Heart left ventricle (tissue), 16 donors: ENCODE measurements at places on chromosomes 6 and 20.

GRCh38 chr20:42441864-42442331, 747.8 kb downstream of the PTPRT start:
- DNase-seq: no peak

DNA sequence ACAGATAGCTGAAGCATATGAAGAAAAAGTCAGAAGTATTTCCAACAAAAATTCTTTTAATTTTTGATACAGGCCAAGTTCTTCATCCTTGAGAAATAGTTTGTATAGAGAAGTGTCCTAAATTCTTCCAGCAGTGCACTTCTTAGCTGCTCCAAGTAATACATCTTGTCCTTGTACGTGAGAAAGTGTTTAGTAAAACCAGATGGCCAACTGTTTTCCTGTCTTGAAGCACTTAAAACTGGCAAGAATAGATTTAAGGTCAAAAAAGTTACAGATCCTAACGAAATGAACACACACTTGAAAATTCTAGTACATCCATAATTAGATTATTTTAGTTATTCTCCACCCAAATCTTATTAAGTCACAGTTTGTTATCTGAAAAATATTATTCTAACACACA, 52.2 kb upstream of the HSF2 start:
- no peak for DNase-seq

GRCh38 chr6:113381232-113381631, 475.9 kb upstream of the MARCKS start:
- no peak for DNase-seq

- DNase-seq: no peak
These were observed 27.9 kb downstream of the GHRH start for GRCh38 chr20:37233548-37234253.

DNA sequence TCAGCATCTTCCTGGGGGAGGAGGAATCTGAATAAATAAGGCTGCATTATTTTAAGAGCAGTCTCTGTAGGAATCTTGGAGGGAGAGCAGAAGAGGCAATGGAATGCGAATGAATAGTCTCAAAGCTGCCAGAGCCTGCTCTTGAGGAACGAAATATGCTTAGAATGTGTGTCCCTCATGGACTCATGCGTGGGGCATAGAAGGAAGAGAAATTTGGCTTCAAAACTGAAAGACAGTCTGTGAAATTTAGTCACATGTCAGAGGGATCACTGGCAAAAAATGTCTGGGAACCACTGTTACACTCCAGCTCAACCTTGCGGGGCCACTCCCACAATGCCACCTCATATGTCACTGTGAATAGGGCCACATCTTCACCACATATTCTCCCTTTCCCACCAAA, 95.5 kb downstream of the GJA10 start:
- no peak for DNase-seq

GRCh38 chr20:13915284-13915683, 75.1 kb downstream of the SEL1L2 start:
- no peak for DNase-seq

DNA sequence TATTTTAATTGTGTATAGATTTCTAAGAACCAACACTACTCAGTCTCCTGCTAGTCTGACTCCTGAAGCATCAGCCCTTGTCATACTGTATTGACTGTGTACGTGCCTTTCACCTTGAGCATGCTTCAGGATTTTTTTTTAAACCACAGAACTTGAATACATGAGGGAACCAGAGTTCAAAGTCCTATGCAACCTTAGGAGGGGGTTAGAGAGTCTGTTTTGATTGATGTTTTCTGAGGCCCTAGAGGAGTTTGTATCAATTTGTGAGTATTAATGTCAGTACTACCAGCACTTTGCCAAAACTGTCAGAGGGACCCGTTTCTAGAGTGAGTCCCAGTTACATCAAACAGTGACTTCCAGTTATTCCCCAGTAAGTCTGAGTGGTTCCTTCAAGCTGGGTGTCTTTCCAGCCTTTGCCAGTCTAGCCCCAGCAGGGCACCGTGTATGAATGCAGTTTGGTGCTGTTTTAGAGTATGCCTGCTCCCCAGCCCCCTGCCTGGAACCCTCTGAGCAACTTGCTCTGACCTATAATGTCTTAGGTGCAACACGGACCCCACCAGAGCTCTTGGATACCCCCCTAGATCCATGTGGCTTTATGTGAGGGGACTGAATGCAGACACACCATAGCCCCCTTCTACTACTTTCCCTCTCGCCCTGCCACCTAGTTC, 8.5 kb downstream of the TP53INP2 start:
- no peak for DNase-seq

DNA sequence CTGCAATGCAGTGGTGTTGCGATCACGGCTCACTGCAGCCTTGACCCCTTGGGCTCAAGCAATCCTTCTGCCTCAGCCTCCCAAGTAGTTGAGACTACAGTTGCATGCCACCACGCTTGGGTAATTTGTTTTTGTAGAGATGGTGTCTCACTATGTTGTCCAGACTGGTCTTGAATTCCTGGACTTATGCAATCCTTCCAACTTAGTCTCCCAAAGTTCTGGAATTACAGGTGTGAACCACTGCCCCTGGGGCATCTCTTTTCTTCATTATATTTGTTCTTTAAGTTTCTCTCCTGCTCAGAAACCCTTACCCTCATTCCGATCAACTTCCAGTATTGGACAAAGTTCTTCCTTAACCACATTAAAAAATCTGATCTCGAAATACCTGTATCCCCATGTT, 44.7 kb upstream of the DEK start:
- DNase-seq: no peak

DNA sequence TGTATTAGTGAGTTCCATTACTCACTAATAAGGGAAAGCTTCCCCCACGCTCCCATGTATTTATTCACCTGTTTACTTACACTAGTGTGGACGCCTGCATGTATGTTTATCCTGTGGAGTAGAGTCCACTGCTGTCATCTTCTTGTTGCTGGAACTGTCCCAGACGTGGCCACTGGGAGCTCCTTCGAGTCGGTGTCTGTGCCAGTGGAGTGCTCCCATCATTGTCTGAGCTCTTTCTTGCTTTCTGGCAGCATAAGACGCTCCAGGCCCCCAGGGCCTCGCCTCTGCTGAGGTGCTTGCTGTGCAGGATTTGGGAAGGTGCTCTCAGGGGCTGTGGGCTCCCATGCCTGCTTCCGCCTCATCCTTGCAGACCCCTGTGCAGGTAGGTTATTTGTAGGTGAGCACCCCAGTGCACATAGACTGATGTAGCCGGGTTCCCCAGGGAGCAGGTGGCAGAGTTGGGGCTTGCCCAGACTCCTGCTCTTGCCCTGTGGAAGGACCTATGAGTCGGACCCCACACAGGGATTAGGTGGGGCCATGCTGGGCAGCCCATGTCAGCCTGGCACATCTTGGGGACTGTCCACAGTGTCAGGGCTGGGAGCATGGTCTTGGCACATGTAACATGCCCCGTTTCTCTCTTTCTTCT, 16.6 kb downstream of the PHACTR3 start:
- DNase-seq: no peak

GRCh38 chr6:18445228-18445627, 58.1 kb downstream of the RNF144B start:
- no peak for DNase-seq

GRCh38 chr6:4677011-4677750, 99.0 kb upstream of the CDYL start:
- DNase-seq: no peak

DNA sequence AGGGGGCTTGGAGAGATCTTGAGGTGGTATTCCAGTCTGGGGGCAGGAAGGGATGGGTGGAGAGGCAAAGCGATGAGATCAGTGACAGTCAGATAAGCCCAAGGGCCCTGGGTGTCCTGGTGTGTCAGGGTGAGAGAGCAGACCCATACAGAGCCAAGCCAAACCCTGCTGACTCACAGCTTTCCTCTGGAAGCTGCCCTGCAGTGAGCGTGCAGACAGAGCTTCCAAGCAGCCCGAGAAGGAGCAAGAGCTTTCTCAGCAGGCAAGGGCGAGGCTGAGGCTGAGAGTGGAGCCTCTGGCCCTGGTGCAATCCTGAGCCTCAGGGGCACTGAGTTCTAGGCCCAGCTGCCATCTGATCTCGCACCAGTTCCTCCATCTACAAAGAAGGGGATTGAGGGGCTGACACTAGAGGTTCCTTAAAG, 91.1 kb upstream of the HIVEP1 start:
- DNase-seq: peak; percentile 61

GRCh38 chr6:54107470-54108090, 3.7 kb upstream of the MLIP start:
- no peak for DNase-seq

GRCh38 chr6:134081506-134081905, 29.1 kb upstream of the SLC2A12 start:
- no peak for DNase-seq

GRCh38 chr6:155115893-155116570, 120.9 kb downstream of the TIAM2 start:
- DNase-seq: no peak

DNA sequence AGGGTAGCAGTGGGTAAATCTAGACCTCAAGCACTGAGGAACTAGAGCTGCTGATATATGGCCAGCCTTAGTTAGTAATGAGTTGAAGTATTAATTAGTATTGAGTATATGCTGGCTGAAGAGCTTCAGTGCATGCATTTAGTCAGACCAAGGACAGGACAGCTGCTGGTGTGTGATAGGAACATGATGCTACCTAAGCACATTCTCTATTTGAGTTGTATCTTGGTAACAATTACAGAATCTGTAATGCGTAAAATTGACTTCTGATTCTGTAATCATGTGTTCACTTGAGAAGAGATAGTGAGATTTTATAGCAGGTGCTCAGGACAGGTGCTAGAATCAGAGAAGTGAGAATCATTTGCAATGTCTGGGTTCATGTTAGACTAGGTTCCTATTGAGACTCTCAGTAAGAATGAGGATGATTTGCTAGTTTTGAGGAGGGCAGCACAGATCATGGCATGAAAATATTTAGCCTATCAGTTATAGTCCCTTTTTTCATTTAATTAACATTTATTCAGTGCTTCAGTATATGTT, 369.4 kb upstream of the HS3ST5 start:
- no peak for DNase-seq

- no peak for DNase-seq
These were observed 502.1 kb downstream of the PKHD1 start for GRCh38 chr6:51585264-51585663.

- DNase-seq: no peak
These were observed 33.3 kb downstream of the GABRR2 start for GRCh38 chr6:89281779-89282246.

- no peak for DNase-seq
These were observed 243.9 kb upstream of the TENT5A start for GRCh38 chr6:81996414-81996813.

DNA sequence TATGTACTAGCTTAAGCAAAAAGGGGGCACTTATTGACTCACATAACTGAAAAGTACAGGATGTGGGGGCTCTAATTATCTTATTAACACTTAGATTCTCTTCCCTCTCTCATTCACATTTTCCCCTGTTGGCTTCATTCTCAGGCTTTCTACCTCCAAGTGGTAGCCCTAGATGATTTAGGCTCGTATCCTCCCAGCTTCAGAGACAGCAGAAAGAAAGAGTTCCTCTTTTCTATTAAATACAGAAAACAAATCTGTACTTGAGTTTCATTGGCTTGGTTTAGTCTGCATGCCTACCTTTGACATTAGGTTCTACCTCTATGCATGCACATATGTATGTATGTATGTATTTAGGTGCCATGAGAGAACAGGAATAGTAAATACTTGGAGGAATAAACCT, 15.5 kb upstream of the E2F3 start:
- no peak for DNase-seq

- no peak for DNase-seq
These were observed 41.3 kb downstream of the PANK2 start for GRCh38 chr20:3930265-3931206.

DNA sequence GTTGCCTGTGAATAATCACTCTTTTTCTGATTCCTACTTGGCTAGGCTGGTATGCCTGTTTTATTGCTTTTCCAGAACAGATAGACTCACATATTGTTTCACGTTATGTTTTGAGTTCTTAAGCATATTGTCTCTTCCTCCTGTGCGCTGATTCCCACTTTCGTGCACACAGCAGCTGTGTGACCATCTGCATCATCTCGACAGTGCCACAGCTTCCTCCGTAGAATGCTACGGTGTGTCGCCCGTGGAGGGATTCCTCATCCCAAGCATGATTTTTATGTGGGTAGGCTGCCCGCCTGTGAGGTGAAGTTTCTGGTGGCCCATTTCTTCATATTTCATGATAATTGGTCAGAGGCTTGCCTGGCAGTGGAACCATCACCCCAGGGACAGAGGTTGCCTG, 31.8 kb downstream of the PLCB4 start:
- DNase-seq: no peak

DNA sequence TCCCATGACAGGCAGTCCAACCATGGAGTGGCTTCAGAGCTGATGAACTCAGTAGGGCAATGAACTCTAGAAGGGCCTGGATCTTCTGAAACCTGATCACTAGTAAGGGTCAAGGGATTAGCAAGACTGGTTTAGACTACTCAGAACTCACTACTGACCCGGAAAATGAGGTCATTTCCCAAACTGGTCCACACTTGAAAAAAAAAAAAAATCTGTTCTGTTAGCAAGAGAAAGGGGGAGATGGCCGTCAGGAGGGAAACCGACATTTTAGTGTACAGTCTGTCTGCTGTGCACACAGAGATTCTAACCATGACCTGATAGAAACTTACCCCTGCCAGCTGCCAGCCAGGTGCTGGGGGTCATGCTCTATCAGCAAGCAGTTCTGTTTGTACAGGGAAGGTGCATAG, 262.4 kb upstream of the AGPAT4 start:
- DNase-seq: no peak

GRCh38 chr20:1187605-1188171, 2.9 kb upstream of the TMEM74B start:
- DNase-seq: no peak

- no peak for DNase-seq
These were observed 302.2 kb upstream of the EPHA7 start for GRCh38 chr6:93721386-93722048.

DNA sequence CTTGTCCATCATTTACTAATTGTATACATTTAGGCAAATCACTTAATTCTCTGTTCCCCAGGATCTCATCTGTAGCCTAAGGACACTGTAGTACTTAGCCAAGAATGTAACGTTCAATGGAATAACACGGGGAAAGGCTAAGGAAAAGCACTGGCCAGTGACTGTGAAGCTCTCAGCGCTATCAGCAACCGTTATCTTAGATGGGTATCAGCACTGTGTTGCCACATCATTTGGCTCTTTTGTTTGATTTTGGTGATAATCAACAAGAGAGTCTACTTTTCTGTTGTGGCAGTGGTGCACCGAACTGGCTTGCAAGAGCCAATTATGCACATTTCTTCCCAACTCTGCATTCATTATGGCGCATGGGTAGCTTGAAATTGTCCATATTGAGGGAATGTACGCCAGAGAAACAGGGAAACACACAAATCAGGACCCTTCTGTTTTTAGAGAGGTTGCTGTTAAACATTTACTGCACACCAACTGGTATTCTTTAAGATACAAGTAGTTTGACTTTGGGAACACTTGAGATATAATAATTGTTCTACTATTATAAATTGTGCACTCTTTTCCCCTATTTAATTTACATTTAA, 93.7 kb upstream of the C6orf118 start:
- no peak for DNase-seq
